ENCODE measurements at places on chromosomes 5 and 9.

DNA sequence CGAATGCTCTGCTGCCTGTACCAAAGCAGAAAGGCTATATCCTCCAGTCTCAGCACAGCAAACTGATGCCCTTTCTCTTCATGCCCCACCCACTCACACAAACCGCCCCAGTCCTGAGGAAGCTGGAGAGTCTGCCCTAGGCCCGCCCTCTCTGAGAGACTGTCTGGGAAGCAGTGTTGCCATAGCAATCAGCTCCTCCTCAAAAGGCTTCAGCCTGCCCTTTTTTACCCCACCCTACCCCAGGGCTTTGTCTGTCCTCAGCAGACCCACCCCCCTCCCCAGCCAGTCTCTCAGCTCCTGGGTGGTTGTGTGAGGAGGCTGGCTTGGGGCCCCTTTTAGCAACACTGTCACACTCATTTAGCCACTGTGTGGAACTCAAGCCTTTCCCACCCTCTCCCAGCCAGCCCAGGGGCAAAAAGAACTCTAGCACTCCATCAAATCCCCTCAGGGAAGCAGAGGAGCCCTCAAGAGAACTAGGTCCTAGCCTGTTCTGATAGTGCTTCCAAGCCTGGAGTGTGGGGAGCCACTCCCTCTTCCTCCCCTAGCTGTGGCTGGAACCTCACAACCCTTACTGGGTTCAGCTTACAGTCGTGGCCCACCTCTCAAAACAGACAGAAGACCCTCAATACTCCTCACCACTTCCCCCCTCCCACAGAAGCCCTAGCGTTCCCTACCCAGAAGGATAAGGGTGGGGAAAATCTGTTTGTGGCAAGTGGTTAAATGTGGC, 1.4 kb downstream of the ATOSB start:
- peak; percentile 40 for DNase-seq

GRCh38 chr5:82406205-82406773, 128.1 kb upstream of the RPS23 start:
- no peak for DNase-seq

DNA sequence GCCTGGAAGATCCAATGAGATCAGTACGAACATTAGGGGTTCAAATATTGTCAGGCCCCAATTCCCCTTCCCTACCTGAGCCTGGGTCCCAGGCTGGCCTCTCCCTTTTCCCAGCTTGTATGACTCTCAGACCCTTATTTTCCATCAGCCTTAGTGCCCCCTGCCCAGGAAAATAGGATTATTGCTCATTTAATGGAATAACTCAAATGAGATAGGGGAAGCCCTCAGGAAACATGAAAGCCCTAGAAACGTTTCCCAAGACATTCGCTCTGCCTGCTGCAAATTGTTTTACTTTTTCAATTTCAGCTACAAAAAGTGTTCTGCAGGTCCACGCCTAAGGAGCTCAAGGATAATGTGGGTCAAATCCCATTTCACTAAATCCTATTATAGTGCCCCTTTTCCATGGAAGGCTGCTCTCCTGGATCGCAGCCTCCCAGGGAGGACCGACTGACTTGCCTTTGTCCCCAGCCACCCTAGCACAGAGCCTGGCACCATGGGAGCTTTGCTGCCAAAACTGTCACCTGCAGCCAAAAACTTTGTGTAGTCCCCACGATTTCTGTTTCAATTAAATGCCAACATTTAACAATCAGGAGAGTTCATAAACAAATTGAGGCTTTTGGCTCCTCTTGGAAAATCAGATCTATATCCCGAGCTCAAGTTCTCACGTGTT, 46.9 kb downstream of the THOC3 start:
- DNase-seq: no peak

- DNase-seq: no peak
Observed at GRCh38 chr5:15789642-15790041, 289.7 kb downstream of the FBXL7 start.

DNA sequence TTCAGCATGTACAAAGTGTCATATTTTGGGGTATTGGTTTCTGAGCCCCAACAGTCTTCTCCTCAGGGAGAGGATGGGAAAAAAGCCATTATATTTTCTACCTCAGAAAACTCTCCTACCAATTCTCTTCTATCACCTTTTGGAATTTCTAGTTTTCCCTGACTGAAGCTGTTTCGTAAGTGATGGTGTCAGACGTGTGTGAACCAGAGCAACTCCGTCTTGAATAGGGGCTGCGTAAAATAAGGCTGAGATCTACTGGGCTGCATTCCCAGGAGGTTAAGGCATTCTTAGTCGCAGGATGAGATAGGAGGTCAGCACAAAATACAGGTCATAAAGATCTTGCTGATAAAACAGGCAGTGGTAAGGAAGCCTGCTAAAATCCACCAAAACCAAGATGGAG, 197.3 kb upstream of the C9orf72 start:
- no peak for DNase-seq

DNA sequence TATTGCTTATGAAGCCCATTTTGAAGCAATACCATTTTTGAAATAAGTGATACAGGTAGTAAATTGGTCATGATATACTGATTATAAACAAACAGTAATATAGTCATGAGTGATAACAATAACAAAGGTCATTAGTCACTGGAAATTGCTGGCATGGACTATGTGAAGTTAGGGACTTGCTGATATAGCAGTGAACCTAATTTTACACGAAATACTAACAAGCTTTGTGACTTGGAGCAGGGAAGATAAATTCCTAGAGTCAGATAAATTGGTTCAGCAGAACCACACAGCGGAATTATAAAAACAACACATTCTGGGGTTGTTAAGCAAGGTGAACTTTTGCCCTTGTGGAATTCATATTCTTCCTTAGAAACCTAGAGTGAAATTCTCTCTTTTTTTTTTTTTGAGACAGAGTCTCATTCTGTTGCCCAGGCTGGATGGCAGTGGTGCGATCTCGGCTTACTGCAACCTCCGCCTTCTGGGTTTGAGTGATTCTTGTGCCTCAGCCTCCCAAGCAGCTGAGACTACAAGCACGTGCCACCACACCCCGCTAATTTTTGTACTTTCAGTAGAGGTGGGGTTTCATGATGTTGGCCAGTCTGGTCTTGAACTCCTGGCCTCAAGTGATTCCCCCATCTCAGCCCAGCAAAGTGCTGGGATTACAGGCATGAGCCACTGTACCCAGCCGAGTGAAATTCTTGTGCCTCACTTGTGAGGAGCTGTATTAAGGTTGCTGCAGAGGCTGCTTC, 6.0 kb downstream of the UGCG start:
- no peak for DNase-seq

All from NCI-H526 treated with DMSO at 0.1 percent for 48 hours (cell line).